Esophagus squamous epithelium (tissue), 5 donors: ENCODE measurements at places on chromosomes 1 and 21. TPM values are rescaled to one million over a fixed set of nuclear protein-coding genes. Genes with fewer than 3 reads are reported as not detected.

Gene MYBPHL
- total RNA-seq: not detected

- no peak for DNase-seq
Observed at GRCh38 chr1:162366149-162366548, 10.5 kb downstream of the SPATA46 start.

Gene SPATA1
- total RNA-seq: not detected

DNA sequence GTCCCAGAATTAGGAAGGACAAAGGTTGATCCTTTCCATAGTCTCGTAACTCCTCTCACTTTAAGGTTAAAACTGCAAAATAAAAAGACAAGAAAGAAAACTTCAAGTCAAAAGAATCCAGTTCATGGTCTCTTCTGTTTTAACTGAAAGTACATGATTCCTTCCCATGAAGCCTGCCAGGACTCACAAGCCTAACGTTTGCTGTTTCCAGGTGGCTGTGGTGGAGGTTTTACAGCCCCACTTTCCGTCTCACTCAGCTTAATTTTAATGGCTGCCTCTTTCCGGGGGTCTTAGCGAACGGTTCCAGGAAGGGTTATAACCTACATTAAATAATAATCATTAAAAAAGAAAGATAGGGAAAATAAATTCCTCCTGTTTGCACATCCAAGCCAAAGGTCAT is 136.8 kb upstream of the SPAG17 start:
- DNase-seq: no peak

Gene NSL1
- 15.5 TPM for total RNA-seq

DNA sequence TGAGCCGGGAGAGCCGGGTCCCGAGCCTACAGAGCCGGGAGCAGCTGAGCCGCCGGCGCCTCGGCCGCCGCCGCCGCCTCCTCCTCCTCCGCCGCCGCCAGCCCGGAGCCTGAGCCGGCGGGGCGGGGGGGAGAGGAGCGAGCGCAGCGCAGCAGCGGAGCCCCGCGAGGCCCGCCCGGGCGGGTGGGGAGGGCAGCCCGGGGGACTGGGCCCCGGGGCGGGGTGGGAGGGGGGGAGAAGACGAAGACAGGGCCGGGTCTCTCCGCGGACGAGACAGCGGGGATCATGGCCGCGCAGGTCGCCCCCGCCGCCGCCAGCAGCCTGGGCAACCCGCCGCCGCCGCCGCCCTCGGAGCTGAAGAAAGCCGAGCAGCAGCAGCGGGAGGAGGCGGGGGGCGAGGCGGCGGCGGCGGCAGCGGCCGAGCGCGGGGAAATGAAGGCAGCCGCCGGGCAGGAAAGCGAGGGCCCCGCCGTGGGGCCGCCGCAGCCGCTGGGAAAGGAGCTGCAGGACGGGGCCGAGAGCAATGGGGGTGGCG is 371 bp downstream of the ARID1A start:
- no peak for DNase-seq

Gene ZSWIM5
- total RNA-seq: 0.66 TPM

DNA sequence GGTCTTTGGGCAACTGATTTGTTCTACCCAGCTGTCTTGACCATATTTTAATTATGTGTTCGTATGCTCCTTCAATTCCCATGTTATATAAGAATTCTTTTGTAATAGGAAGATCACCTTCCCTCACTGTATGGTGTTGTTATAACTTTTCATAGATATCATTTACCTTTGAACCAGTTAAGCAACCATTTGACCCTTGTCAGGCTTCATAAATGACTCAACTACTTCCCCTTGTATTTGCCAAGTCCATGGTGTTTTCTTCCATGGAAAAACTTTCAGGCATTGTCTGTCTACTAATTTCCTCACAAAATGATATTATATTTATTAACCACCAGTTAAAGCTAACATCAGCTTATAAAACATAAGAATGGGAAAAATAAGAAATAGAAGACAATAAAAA is 5.1 kb downstream of the BPNT1 start:
- no peak for DNase-seq

Gene GPR3
- not detected for total RNA-seq

DNA sequence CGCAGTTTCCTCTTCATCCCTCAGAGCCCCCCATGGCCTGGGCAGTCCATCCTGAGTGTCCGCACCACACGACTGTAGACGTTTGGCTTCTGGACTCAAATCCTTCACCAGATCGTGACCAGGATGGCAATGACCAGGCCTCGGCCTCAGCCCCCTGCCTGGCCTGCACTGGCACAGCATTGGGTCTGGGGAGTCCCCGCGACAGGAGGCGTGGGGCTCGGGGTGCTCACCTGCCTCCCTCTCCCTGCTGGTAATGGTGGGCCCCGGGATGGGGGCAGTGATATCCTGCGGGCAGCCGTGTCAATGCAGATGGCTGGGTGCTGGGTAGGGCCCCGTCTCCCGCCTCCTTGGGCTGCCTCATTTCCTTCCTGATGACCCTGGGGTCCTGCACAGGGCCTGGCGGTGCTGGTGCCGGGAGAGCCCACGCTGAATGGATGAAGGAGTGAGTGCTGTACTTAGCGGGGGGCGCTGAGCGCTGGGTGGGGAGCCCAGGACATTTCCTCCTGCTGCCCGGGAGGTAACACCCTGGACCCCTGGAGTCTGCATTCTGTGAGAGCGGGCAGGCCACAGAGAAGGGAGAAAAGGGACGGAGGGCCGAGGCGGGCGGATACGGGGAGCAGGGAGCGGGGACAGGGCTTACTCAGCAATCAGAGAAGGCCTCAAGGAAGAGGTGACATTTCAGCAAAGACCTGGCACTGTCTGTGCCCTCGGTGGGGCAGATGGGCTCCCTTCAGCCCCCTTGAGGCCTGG is 2.1 kb upstream of the TNFRSF14 start:
- DNase-seq: no peak

- no peak for DNase-seq
Observed at GRCh38 chr21:34890724-34891612, 158.1 kb downstream of the RUNX1 start.
